ENCODE measurements at places on chromosomes 2 and 18.

GRCh38 chr2:180146114-180146513 lies 139.0 kb upstream of the CWC22 start:
- no peak for DNase-seq

DNA sequence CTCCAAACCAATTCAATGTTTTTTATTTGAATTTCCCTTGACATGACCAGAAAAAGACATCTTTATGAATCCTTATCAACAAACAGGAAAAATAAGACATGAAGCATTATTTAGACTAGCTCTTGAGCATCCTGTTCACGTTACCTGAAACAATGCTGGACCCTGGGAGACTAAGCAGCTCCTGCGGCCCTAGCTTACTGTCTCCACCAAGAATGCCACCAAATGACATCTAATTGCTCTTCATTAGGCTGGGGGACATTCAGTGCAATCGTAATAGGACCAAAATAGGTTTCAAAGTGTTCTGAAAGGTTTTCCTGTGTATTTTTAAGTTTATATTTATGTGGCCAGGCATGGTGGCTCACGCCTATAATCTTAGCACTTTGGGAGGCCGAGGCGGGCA lies 25.5 kb downstream of the NFE2L2 start:
- no peak for DNase-seq

DNA sequence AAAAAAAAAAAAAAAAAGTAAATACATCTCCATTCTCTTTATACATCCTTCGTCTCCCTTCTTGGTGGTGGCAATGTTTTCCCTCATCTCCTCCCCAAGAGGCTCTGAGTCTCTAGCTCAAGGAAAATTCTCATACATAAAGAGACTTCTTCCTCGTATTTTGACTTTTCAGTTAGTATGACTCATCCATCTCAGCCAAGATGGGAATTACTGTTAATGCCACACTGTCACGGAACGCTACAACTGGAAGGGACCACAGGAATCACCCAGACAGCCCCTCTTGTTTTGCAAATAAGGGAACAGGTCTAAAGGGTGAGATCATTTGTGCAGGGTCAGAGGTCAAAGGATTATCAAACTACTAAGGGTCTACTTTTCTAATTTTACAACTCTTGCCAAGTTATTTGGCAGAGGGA lies 19.5 kb downstream of the NFE2L2 start:
- no peak for DNase-seq

GRCh38 chr2:42443718-42444399 lies 49.9 kb downstream of the KCNG3 start:
- no peak for DNase-seq

GRCh38 chr2:26080356-26080755 lies 46.5 kb downstream of the RAB10 start:
- DNase-seq: no peak

DNA sequence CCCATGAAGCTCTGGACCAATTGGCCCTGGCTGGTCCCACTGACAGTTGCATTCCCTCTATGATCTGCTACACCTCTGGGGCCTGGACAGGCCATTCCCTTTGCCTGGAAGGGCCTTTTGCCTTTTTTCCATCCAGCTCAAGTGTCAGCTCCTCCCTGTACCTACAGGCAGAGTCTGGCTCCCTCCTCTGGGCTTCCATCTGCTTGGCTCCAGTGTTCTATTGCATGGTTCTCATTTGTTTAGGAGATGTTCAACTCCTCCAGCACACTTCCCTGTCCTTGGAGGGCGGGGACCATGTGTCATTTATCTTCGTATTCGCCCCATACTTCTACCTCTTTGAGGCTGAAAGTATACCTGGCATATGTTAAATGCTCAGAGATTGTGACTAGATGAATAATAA lies 61.1 kb downstream of the PRKCE start:
- DNase-seq: no peak

GRCh38 chr2:78592491-78592890 lies 433.0 kb upstream of the REG3G start:
- DNase-seq: no peak

DNA sequence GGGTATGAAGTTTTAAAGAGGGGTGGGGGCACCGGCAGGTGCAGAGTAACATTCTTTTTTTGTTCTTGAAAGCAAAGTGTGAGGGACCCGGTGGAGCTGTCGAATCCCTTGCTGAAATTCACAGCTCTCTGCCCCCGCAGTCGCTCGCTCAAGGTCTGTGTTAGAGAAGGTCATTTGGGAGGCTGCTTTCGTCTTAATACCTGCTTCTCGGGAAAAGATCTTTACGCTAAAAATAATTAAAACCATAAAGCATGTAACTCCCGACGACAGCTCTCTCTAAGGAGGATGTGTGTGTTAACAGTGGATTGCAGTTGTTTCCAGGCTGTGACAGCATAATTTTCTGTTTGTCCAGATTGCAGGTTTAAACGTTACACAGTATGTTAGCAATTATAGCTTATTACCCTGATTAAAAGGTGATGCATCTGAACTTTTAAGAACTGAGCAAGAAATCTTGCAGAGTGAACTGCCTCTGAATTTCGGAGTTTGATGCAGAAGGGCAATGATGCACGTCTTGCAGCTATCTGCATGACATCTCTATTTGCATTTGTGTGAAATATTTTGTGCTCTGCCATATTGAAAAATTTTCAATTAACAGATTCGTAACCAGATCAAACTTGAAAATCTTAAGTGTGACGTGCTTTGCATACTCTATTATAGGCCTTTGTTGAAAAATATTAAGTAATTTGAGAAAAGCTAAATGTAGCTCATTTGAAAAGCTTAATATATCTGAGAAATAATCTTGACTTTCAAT lies 954 bp downstream of the RAPGEF4 start:
- no peak for DNase-seq

- no peak for DNase-seq
Observed at GRCh38 chr2:28510184-28510583, 14.3 kb downstream of the PLB1 start.

- DNase-seq: no peak
Observed at GRCh38 chr2:13919981-13920382, 712.5 kb upstream of the LRATD1 start.

DNA sequence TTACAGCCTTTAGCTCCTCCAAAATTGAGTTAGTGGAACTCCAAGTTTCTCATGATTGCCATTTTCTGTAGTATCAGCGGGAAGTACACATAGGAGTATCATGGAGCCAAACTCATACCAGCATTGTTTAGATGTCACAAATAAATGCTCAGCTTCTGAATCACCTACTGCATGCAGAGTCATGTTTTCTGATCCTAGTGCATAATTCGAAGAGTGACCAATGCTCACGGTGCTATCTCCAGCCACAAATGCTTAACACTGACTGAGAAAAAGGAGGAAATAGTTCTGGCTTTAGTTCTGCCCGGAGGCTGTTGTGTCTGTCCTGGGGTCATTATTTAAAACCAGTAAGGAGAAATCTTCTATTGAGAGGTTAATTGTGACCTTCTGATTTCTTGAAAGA lies 45.4 kb upstream of the LRATD1 start:
- DNase-seq: no peak

GRCh38 chr18:4581966-4582365 lies 126.9 kb upstream of the DLGAP1 start:
- no peak for DNase-seq

DNA sequence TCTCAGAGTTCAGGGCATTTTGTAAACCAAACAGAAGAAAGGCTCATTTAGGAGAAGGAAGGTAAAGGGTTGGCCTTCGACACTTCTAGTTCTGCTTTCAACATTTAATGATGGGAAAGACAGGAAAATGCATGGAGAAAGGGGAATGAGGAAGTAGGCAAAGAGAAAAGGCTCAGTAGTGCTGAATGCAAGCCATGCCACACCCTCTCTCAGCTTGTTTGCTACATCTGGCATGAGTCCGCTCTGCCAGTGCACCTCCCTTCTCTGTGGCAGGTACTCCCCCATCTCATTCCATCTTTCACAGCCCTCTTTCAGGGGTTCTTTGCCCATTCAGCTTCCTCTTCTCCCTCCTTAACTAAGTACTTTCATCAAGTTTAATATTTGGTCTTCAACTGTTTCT lies 120.9 kb upstream of the ITGB6 start:
- no peak for DNase-seq
